ENCODE measurements at places on chromosomes 3 and 15. TPM values are rescaled to one million over a fixed set of nuclear protein-coding genes. Genes with fewer than 3 reads are reported as not detected.

Gene SCN11A
- 0.56 TPM for total RNA-seq

Gene ATP13A5
- total RNA-seq: not detected

Gene ACOX2
- 26.8 TPM for total RNA-seq

Gene NCBP2
- 38.0 TPM for total RNA-seq

Gene SKIL
- total RNA-seq: 38.9 TPM

Gene CAND2
- total RNA-seq: 6.8 TPM

Gene CDHR4
- total RNA-seq: not detected

Gene EAF2
- 5.7 TPM for total RNA-seq

Gene ZPLD1
- not detected for total RNA-seq

Gene IGSF11
- not detected for total RNA-seq

Gene SST
- total RNA-seq: not detected

Gene CCR9
- not detected for total RNA-seq

Gene PLA2G4E
- total RNA-seq: 0.12 TPM

Gene ZMYND10
- total RNA-seq: 0.32 TPM

Gene RARRES1
- total RNA-seq: 489 TPM
